AG09309 (cell line): ENCODE measurements at places on chromosomes 2 and 18.

- no peak for DNase-seq
Measured at GRCh38 chr2:1714291-1715064, 29.8 kb downstream of the PXDN start.

DNA sequence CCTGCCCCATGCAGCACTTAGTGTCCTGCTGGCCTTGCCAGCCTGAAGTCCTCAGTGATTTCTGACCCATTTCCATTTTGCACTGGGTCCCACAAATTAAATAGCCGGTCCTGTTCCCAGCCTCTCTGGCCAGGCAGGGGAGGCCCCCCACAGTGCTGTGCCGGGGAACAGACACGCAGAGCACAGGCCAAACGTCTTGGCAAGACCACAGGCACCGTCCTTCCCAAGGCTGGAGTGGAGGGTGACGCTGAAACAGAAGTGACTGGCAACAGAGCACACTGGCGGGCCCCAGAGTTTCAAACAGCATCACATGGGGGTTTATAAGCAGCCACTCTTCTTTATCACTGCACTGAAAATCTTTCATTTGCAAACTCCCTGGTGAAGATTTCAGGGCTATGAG, 52.2 kb downstream of the EDAR start:
- DNase-seq, result no peak

DNA sequence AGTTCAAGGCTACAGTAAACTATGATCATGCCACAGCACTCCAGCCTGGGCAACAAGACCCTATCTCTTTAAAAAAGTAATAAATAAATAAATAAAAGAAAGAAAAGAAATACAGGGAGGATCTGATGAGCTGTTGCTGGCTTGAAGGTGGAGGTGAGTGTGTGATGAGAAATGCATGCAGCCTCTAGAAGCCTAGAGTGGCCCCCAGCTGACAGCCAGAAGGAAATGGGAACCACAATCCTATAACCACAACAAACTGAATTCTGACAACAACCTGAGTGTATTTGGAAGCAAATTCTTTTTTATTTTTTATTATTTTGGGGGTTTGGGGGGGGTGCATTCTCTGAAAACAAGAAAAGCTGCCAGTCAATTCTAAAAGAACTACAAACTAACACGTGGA, 14.6 kb downstream of the NOL10 start:
- DNase-seq, result no peak

DNA sequence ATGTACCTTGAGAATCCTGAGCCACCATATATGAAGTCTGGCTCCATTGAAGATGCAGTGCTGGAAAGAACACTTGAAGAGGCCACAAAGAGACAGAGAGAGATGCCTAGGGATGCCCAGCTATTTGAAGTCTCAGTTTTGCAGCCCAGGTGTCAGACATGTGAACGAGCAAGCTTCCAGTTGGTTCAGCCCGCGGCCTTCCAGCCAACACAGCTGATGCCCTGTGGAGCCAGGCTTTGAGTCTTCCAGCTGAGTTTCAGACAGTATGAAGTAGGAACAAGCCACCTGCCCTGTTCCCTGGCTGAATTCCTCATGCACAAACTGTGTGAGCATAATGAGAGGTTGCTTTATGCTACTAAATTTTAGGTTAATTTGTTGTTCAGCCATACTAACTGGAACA, 108.8 kb downstream of the SPHKAP start:
- DNase-seq, result no peak

- no peak for DNase-seq
Measured at GRCh38 chr2:9232886-9233285, 26.3 kb downstream of the ASAP2 start.

GRCh38 chr18:54962919-54963645, 3.8 kb upstream of the CCDC68 start:
- no peak for DNase-seq

DNA sequence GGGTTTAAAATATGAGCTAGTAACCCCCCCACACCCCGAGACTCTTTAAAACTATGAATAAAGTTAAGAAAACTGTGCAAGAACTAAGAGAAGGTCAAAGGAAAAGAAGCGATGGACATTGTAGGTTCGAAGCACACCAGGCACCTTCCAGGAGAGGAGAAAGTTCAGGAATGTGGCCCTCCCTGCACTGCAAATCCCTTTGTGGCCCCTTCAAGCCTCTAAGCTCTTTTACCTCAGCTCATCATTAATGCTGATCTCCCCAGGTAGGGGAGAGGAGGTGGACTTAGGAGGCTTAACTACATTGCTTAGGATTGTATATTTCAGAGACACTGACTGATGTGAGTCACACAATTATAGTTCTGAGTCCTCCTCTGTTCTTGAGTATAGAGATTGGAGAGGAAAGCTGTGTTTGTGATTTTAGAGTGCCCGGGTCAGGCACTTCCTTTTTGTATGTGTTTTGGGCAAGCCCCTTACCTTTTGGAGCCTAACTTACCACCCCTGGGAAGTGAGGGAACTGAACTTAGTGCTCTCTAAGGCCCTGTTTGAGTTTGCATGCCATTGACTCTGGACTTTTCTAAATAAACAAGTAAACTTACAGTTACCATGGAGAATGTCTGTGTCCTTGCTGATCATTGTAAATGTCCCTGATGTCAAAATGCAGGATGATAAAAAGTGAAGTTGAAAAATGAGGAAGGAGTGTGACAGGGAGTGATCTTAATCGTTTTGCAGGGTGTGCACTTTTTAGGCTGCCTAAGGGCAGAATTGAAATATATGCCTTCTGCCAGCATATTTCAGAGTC, 140.8 kb upstream of the ZEB2 start:
- DNase-seq, result no peak

DNA sequence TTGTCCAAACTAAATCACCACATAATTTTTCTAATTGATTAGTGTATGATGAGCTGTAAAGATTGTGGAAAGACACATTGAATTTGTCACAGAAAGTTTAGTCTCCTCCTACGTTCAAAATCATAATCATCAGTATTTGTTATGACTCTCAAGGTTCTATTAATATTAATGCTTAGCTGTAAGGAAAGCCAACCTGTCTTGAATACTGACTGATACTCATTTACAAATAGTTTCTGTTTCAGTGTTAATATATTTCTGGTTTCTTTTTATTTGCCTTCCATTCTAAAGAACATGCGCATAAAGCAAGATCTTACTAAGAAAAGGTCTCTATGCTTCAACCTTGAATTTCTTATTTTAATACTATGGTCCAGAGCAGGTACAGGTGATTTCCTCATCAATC, 55.1 kb downstream of the CPS1 start:
- no peak for DNase-seq

GRCh38 chr18:58544616-58545337, 84.1 kb downstream of the ALPK2 start:
- no peak for DNase-seq

- DNase-seq, result no peak
Measured at GRCh38 chr18:5982332-5982731, 87.0 kb upstream of the TMEM200C start.

- peak; percentile 42 for DNase-seq
Measured at GRCh38 chr2:25301453-25302352, 40.0 kb downstream of the DNMT3A start.

DNA sequence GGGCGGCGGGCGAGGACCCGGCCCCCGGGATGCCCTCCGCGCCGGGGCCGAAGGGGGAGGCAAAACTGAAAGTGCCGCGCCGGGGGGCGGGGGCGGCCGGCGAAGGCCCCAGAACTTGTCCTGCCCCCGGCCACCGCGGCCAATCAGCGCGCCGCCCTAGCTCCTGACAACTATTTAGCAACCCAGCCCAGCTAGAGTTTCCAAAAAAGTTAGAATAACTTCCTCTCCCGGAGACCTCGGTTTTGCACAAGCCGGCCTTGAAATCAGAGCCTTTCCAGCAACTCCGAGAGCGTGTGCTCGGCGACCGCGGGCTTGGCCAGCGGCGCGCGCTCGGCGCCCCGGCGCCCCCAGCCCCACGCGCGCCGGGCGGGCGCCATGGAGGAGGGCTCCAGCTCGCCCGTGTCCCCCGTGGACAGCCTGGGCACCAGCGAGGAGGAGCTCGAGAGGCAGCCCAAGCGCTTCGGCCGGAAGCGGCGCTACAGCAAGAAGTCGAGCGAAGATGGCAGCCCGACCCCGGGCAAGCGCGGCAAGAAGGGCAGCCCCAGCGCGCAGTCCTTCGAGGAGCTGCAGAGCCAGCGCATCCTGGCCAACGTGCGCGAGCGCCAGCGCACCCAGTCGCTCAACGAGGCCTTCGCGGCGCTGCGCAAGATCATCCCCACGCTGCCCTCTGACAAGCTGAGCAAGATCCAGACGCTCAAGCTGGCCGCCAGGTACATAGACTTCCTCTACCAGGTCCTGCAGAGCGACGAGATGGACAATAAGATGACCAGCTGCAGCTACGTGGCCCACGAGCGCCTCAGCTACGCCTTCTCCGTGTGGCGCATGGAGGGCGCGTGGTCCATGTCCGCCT, at the start of gene TWIST2:
Gene TWIST2 (plus strand): TSS at position 245 of the 850 bp plus-strand sequence. CDS start 131 bp downstream, at position 376.
- peak; percentile 91 for DNase-seq

GRCh38 chr18:8174771-8175170, 434.5 kb upstream of the RAB12 start:
- DNase-seq, result no peak

DNA sequence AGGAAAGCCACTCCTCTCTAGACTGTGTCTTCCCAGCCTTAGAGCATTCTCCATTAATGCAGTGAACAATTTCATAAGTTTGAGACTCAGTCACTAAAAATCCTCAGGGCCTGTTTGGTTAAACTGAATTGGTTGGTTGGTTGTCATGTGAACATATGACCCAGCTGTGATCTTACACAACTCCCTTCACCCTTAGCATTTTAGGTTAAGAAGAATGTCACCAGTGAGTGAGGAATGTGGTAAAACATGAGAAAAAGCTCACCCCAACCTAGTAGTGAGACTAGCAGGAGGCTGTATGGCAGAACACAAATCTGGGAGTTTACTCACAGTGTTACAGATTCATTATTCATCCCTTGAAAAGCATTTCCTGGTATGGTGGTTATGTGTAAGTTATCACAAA, 32.4 kb downstream of the LHCGR start:
- no peak for DNase-seq

GRCh38 chr2:46716927-46717326, 198.7 kb downstream of the MCFD2 start:
- DNase-seq, result no peak

DNA sequence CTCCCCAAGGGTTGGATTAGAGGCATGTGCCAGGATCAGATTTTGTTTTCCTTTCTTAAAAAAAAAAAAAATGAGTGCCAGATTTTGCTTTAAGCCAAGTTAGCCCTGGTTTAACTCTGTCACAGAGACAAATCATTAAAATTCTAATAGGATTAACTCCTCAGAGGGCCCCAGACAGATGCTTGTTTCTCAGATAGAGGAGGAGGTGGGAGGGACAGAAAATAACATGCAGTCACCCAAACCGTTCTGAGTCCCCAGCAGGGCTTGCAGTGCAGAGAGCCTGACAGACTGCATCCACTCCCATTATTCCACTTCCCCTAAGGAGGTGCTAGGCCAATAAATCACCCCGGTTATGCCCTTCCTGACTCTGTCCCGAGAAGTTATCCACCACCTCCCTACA, 6.3 kb upstream of the PROKR1 start:
- no peak for DNase-seq

GRCh38 chr18:33264566-33264965, 176.0 kb downstream of the CCDC178 start:
- DNase-seq, result no peak

- DNase-seq, result no peak
Measured at GRCh38 chr18:7021994-7022840, 95.4 kb downstream of the LAMA1 start.

- peak; percentile 5 for DNase-seq
Measured at GRCh38 chr18:58937071-58937886, 72.6 kb downstream of the ZNF532 start.

GRCh38 chr18:68316636-68317035, 398.3 kb downstream of the TMX3 start:
- DNase-seq, result peak; percentile 2

GRCh38 chr2:75787532-75788132, 76.9 kb upstream of the GCFC2 start:
- peak; percentile 2 for DNase-seq

GRCh38 chr2:158346032-158346431, 110.5 kb downstream of the CCDC148 start:
- no peak for DNase-seq

DNA sequence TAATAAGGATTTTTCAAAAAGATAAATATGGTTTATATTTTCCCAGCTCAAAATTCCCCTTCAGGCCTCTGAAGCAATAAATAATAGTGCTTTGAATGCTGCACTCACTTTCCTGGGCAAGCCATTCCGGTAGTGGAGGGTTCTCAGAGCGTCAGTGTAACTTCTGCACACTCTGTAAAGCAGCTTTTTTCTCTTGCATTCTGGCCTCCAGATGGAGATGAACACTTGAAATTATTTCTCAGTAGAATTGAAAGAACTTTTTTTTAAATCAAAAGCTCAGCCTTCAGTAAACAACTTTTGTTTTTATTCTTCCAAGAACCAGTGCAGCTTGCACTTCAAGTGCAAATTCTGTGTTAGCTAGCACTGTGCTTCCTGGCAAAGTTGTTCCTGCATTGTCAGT, 281.1 kb upstream of the RAB12 start:
- no peak for DNase-seq

GRCh38 chr2:237618449-237618848, 8.9 kb upstream of the LRRFIP1 start:
- DNase-seq, result no peak

DNA sequence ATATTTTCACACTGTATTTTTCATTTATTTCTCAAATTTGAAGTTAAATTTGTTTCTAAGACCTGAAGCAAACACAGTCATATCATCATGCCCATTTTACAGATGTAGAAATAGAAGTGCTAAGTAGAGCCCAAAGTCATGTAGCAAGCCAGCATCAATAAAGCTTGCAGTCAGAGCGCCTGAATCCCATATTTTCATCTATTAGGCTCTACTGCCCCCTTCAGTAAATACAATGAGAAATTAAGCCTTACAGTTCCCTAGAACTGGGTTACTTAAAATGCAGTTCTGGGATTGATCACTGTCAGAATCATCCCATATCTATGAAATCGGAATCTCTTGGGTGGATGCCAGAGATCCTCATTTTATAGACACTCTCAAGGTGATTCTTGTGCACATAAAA, 419.9 kb downstream of the TGIF1 start:
- DNase-seq, result peak; percentile 29

DNA sequence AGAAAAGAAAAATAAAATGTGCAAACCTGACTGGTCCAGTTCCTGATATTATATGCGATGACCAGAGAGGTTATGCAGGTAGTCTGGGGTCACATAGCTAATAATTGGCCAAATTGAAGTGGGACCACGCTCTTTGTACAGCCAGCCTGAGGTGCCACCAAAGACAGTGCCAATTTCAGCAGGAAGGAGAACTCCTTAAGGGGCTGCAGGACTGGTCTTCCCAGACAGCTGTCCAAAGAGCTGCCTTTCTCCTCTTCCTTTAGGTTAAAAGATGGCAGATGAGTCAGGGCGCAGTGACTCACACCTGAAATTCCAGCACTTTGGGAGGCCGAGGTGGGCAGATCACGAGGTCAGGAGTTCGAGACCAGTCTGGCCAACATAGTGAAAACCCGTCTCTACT, 95.5 kb downstream of the ACKR3 start:
- DNase-seq, result no peak

DNA sequence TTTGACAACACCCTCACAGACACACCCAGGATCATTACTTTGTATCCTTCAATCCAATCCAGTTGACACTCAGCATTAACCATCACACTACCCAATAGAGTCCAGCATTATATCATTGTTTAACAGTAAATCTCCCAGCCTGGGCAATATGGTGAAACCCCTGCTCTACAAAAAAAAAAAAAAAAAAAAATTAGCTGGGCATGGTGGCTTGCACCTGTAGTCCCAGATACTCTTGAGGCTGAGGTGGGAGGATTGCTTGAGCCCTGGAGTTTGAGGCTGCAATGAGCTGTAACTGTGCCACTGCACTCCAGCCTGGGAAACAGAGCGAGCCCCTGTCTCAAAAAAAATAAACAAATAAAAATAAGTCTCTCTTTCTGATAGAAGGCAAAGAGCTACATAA, 304.0 kb downstream of the STK39 start:
- DNase-seq, result no peak

- DNase-seq, result no peak
Measured at GRCh38 chr2:199973703-199974102, 18.3 kb downstream of the MAIP1 start.
